ENCODE measurements at places on chromosomes 1 and 21.

GRCh38 chr1:75797273-75797588, 549 bp downstream of the MSH4 start:
- no peak for DNase-seq

- DNase-seq, result no peak
Measured at GRCh38 chr1:27397110-27397509, 4.7 kb downstream of the GPR3 start.

- DNase-seq, result no peak
Measured at GRCh38 chr21:25551569-25551968, 55.7 kb downstream of the MRPL39 start.

DNA sequence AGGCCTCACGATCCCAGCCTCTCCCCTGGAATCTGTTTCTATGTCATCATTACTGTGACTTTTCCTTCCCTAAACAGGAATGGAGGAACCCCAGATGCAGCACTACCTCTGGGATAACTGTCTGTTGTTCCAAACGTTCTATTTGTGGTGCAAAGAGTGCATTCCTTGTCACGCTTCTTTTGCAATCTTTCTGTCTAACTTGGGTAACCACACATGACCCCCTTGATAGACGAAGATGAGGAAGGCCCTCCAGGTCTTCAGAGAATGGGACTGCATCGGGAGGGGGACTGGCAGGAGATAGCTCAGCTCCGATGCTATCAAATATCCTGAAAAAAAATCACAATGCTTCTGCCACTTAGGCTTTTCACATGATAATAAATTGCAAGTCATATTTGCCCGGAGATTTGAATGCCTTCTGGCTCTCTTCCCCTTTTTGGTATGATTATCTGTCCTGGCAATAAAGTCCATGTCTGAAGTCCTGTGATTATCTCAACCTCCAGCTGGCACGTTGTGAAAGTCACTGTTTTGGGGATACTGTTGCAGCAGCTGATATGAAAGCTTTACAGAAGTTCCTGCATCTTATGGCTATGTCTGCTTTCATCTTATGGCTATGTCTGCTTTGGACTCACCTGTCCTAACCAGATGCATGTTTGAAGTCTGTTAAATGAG, 148.7 kb upstream of the LMO4 start:
- no peak for DNase-seq

- no peak for DNase-seq
Measured at GRCh38 chr1:231935856-231936255, 309.3 kb downstream of the DISC1 start.

DNA sequence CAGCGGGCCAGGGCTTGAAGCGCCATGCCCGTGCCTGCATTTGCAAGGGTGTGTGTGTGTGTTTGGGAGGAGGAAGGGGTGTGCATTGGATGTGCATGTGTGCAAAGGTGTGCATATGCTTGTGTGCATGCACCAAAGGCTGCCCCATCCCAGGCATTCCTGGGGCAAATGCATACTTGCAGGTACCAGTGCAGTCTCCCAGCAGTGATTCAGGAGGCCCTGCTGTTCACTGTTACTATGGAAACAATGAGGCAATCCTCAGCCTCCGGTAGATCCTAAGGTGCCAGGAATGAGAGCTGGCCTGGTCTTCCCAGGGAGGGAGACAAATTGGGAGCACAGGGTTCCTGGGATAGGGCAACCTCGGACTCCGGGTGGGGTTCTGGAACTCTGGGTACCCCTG, 7.5 kb upstream of the FNDC5 start:
- DNase-seq, result no peak

- no peak for DNase-seq
Measured at GRCh38 chr1:208928349-208929010, 655.0 kb upstream of the CAMK1G start.

- no peak for DNase-seq
Measured at GRCh38 chr1:109151146-109151990, 37.5 kb downstream of the ELAPOR1 start.

- DNase-seq, result no peak
Measured at GRCh38 chr1:94299627-94300553, 62.5 kb upstream of the ARHGAP29 start.

- no peak for DNase-seq
Measured at GRCh38 chr1:31417148-31417547, 4.1 kb downstream of the SERINC2 start.

Measured in NCI-H2081 treated with DMSO at 0.1 percent for 48 hours (cell line).